Heart left ventricle (tissue), 16 donors: ENCODE measurements at places on chromosomes 7 and 10.
A peak's percentile ranks its signal among the peaks of the same experiment; 100 is the strongest.

DNA sequence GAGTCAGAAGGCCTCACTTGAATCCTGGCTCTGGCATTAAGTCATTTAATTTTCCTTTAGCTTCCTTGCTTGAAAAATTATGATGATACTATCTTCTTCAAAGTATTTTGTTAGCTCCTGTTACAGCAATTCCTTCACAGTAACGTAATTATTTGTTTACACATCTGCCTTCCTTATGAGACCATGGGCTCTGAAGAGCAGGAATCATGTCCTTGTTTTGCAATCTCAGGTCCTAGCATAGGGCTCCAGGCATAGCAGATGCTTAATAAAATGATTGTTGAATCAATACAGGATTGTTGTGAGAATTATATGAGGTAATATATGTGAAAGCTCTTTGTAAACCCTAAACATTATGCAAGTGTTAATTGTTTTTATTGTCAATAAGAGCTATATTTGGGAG is 25.5 kb downstream of the KLHDC10 start:
- DNase-seq = no peak

GRCh38 chr7:32215697-32216096 is 145.5 kb upstream of the PDE1C start:
- DNase-seq = no peak

DNA sequence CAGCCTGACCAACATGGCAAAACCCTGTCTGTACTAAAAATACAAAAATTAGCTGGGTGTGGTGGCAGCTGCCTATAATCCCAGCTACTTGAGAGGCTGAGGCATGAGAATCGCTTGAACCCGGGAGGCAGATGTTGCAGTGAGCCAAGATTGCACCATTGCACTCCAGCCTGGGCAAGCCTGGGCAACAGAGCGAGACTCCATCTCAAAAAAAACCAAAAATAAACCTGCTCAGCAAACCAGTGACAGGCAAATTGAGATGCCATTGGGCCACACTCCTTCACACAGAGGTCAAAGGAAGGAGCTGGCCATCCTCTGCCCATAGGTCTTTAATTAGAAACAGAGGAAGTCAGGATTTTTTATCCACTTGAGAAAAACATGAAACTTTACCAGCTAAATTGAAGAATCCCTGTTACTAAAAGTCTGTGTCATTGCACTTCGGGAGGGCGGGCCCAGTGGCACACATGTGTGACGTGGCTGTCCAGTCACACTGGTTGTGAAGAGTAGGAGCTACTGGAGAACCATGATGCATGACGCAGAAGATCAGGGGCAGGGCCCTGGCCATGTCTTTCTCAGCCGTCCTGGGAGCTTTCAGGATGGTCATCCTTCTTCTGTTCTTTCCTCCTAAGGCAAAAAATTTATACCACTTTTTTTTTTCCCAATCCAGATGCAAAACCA is 118.3 kb upstream of the ZNF438 start:
- DNase-seq = no peak

DNA sequence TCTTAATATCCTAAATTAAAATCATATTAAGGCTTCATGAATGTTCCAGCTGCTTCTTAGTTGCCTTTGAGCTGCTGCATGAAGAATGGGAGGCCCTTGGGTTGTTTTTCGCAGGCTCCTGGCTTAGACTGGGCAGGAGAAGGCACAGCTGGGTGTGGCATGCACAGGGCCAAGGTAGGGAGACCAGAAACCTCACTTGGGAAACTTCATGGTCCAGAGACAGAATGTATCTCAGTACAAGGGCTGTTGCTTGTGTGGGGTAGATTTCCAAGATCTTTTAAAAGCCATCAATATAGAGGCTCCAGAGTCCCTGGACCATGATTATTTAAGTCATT is 49.9 kb downstream of the BUB3 start:
- DNase-seq = no peak

GRCh38 chr7:69373171-69374043 is 224.9 kb upstream of the AUTS2 start:
- no peak for DNase-seq

GRCh38 chr7:5064391-5065106 is 18.9 kb downstream of the RBAK start:
- no peak for DNase-seq

DNA sequence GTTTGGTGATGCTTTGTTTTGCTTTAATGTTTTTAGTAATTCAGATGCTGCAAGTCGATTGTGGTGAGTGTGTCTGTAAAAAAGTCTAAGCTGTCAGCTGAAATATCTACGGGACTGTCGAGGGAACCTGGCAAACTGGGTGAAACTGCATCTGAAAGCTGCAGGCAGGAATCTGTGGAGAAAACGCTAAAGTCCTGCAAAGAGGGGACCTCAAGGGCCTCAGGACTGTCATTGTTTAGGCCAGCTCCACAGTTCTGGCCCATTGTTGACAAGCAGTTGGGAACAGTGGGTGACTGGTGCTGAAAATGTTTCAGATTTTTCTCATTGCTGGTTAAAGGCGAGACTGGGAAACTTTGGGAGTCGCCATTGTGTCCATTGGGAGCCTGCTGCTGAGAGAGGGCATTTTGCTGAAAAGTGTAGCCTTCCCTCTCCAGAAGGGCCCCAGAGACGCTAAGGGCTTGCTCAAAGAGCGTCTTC is 1.8 kb downstream of the HOXA2 start:
- no peak for DNase-seq

DNA sequence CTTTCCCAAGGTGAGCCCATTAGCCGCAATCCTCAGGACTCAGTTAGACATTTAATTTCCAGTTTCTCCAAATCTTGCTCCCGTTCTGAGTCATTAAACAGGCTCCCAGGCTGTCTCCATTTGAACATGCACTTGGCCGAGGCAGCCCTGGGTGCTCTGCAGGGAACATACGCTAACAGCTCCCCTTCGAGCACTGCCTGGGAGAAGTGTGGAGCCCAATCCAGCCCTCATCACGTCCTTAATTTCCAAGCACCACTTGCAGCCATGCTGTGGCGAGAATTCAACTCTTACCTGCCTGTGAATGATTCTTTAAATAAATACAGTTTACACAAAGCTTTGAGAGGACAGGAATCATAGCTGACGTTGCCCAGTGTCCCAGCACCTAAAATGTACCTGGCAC is 218.2 kb downstream of the CCSER2 start:
- no peak for DNase-seq

DNA sequence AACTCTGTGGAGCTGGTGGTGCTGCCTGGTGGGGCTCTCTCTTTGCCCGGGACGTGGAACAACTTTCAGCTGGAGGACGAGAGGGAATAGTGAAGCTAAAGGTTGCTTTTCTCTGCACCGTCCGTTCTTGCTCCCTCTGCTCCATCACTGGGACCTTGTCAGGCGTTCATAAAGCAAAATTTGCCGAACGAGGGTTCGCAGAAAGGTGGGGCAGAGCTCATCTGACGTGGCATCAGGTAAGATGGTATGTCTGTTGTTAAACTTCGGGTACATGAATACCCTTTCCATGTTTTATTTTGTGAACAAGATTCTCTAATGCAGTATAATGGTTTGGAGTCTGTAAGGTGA is 416 bp downstream of the BBS9 start:
- no peak for DNase-seq

- DNase-seq = no peak
These were observed 4.8 kb upstream of the LIPA start for GRCh38 chr10:89256340-89256739.

DNA sequence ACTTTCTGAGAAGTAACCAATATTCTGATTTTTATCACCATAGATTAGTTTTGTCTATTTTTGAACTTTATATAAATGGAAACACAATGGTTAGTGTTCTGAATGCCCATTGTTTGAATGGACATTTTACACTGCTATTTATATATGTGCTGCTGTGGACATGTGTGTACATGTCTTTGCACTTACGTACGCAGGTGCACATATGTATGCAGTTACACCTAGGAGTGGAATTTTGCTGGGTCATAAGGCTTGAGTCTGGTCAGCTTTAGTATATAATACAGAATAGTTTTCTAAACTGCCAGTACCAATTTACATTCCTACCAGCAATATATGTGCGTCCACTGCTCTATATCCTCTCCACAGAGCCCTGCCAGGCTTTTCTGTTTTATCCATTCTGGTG is 24.5 kb upstream of the ZEB1 start:
- no peak for DNase-seq

DNA sequence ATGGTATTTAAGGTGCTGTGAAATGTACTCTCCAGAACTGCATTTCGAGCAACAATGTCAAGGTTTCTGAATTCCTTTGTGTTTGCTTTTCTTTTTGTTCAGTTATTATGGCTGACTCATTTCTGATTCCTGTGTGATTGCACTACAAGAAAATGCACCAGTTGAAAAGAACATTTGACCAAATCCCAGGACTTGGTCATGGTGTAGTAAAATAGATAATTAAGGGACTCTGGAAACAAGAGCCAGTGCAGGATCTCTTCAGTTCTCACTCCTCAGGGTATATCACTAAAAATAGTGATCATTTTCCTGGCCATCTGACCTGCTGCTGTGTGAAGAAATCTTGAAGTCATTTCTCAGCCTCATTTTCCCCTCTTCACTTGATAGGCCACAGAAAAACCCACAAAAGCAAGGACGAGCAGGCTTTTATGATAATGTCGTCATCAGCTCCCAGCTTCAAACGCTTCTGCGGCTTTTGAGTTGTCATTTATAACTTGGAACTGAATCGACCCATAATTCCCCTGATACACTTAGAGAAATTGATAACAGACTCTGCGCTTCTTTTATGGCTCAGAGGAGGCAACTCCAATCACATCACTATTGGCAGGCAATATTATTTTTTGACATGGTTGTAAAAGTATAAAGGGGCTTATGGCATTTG is 274.7 kb downstream of the HDAC9 start:
- no peak for DNase-seq

GRCh38 chr10:30062582-30062981 is 3.2 kb upstream of the JCAD start:
- DNase-seq = no peak

DNA sequence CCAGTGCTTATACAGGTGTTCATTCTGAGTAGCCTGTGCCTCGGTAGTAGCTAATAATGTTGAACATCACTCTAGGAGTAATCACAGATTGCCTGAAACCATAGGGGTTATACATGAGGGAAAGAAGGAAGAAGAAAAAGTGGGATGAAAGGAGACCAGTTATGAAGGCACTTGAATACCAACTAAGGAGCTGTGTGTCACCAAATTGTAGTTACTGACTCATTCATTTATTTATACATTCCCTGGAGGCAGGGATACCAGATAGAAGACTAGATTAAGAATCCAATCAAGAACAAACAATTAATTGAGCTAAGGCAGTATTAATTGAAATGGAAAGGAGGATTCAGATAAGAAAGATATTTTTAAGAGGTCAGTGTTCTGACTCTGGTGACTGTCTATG is 129.6 kb upstream of the PRPS1L1 start:
- no peak for DNase-seq

DNA sequence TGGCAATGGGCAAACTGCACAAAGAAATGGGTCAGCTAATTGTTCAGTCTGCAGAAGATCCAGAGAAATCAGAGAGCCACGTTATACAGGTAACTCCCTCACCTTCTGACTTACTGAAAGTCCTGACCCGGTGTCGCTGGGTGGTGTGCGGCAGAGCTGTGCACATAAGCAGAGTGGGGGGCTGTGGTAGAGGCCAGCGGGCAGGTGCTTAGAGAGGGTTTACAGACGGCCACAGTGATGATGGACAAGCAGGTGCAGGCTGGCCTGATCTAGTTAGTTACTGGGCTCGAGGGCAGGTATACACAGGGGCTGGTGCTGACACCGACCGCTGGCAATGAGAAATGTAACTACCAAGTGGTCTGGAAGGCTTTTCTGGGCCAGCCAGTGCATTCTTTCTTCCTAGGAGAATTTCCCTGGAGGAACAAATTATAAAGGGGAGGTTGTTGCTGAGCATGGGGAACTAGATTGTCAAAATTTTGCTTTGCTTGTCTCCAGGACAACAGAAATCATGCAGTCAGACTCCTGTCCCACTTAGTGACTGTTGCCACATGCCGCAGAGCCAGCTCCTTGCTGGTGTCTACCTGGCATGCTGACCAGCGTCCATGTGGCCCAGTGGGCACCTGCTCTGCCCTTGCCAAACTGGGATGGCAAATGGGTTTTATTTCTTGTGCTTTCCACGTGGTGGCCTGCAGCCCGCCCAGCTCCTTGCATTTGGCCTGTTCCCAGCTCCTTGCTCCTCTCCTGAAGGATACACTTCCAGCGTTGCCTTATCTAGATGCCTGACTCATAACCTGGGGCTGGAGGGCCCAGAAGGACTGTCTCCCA is 28.8 kb downstream of the DENND10 start:
- no peak for DNase-seq

DNA sequence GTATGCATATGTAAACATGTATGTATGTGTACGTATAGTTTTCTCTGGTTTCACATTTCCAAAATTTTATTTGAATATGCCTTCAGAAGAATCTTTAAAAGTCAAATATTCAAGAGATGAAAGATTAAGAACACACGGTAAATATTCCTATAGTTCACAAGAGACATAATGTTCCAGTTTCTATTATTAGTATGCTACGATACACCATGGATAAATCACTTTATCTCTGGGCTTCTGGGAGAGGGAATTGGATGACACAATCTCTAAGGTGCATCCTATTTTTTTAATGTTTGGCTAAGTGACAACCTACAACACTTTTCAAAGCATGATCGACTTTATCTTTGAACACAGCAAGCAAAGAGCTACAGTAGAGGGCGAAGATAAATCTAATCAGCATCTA is 13.8 kb downstream of the TM9SF3 start:
- DNase-seq = no peak

- no peak for DNase-seq
These were observed 318.6 kb downstream of the PTEN start for GRCh38 chr10:88181902-88182600.

DNA sequence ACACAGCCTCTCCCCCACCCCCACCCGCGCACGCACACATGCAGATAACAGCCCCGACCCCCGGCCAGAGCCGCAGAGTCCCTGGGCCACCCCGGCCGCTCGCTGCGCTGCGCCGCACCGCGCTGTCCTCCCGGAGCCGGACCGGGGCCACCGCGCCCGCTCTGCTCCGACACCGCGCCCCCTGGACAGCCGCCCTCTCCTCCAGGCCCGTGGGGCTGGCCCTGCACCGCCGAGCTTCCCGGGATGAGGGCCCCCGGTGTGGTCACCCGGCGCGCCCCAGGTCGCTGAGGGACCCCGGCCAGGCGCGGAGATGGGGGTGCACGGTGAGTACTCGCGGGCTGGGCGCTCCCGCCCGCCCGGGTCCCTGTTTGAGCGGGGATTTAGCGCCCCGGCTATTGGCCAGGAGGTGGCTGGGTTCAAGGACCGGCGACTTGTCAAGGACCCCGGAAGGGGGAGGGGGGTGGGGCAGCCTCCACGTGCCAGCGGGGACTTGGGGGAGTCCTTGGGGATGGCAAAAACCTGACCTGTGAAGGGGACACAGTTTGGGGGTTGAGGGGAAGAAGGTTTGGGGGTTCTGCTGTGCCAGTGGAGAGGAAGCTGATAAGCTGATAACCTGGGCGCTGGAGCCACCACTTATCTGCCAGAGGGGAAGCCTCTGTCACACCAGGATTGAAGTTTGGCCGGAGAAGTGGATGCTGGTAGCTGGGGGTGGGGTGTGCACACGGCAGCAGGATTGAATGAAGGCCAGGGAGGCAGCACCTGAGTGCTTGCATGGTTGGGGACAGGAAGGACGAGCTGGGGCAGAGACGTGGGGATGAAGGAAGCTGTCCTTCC is 620 bp downstream of the EPO start:
- DNase-seq = peak; percentile 53

GRCh38 chr7:11373546-11374142 is 400.0 kb downstream of the PHF14 start:
- DNase-seq = no peak

GRCh38 chr10:14271621-14272020 is 59.1 kb downstream of the FRMD4A start:
- DNase-seq = no peak

GRCh38 chr10:130772676-130773075 is 538.8 kb downstream of the TCERG1L start:
- DNase-seq = no peak
